ENCODE measurements at places on chromosomes 2 and 18.

GRCh38 chr2:96926791-96927190 is 56.9 kb upstream of the SEMA4C start:
- no peak for DNase-seq

DNA sequence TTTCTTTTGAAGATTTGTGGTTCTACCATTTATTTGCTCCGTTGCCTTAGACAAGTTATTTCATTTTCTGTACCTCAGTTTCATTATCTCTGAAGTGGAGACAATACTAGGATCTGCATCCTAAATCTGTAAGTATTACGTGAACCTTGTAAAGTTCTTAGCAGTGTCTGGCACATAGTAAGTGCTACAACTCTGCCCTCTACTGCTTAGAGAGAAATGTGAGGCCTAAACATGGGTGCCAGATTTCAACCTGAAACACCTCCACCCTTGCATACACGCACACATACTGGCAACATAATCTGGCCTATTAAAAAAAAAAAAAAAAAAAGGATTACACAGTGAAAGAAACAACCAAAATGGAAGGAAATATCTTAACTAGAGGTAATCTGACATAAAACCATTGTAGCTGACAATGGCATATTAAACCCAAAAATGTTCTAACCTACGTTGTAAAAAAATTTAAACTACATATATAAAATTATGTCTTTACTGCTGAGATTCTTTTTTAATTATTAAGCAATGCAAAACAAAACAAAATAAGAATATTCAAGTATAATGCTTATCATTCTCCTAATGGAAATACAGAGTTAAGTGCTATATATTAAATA is 132.6 kb downstream of the MAP2 start:
- DNase-seq: peak; percentile 66

DNA sequence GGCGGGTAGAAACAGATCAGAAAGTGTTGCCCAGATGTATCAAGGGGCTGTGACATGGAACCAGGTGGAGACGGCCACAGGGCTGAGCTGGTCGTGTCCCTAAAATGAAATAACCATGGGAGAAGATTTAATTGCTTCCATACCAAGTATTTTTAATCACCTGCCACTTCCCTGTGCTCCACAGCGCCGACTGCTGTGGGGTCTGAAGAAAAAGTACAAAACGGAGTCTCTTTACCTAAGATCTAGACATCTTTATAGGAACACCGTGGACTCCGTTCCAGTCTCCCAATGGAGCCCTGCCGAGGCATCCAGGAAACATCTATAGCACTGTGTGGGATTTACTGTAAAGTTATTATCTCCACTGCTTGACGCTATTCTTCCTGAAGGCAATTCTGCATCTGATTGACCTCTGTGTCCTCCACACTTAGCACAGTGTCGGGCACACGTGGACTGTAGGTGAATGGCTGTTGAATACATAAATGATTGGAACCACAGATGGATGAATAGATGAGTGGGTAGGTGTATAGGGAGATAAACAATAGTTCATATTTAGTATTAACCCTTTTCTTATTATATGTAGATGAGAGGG is 21.6 kb upstream of the GYPC start:
- peak; percentile 42 for DNase-seq

DNA sequence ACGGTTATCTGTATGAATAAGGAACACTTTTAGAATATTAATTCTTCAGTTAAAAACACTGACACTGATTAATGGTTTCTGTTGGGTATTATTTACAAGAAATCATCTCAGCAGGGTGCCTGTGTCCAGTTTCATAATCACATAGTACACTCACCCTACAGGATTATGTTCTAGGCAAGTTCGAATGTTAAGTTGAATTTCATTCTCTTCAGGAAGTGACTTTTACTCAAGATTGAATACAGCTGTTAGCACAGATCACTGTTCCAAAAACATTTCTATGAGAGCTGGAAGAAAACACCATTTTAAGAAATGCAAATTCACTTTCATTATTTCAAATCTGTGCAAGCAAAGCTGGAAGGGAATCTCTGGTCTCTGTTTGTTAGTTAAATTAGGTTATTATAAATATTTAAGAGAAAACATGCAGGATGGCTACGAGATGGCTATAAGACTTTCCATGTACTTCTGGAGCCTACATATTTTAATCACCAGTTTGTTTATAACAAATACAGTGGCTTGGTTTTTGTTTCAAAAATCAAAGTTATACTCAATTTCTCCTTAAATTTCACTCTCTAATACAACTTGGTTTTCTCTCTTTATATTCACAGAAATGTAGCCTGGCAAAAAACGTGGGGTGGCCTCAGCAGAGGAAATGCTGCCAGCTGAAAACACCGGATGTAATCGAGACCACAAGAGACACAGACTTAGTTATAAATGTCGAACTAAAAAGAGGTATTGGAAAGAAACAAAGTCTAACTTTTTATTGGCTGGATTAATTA is 65.8 kb downstream of the RBMS1 start:
- DNase-seq: no peak

GRCh38 chr18:73511771-73512503 is 635.7 kb downstream of the FBXO15 start:
- no peak for DNase-seq

GRCh38 chr18:9710037-9710436 is 1.9 kb downstream of the RAB31 start:
- no peak for DNase-seq

- DNase-seq: no peak
Observed at GRCh38 chr2:201942531-201942930, 91.1 kb upstream of the FZD7 start.

GRCh38 chr2:48411046-48411445 is 118.9 kb upstream of the STON1 start:
- DNase-seq: no peak

- DNase-seq: no peak
Observed at GRCh38 chr2:6008726-6009125, 316.5 kb downstream of the SOX11 start.

DNA sequence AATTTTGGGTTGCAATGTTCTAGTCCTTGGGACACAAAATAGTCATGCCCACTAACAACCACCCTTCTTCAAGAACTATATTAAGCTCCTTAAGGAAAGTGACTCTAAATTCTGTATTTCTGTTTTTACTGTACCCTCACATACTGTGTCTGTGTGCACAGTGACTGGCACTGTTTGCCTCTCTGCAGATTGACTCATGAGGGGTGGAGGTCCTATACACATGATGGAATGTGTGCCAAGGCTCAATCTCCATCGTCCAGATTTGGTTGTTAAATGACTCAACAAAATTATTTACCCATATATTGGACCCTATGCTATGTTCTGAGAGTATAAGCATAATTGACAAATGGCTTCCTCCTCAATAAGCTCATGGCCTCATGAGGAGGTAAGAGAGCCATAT is 126.6 kb upstream of the CWC22 start:
- no peak for DNase-seq

GRCh38 chr18:79118797-79119196 is 49.6 kb downstream of the ATP9B start:
- no peak for DNase-seq

- DNase-seq: no peak
Observed at GRCh38 chr2:56483081-56483480, 299.3 kb downstream of the CCDC85A start.

- DNase-seq: no peak
Observed at GRCh38 chr18:77001979-77002378, 130.6 kb downstream of the MBP start.

DNA sequence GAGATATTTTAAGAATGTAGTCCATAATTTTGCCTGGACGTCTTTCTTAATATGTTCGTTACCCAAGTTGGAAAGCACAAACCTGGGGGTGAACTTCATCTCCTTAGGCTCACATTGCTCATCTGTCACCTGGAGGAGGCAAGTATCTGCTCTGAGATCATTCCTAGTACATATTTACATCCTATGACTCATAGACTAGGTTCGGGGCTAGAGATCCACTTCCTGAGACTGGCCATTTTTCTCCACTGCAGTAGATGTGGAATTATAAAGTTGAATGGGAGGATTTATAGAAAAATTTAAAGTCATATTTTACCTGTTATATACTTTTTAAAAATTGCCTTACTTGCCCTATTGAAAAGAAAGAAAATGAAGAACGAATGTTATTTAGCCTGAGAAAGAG is 77.5 kb upstream of the PROKR1 start:
- DNase-seq: no peak

- no peak for DNase-seq
Observed at GRCh38 chr2:6079405-6079804, 387.2 kb downstream of the SOX11 start.

GRCh38 chr2:41847744-41848441 is 199.9 kb upstream of the PKDCC start:
- no peak for DNase-seq

GRCh38 chr2:15425712-15426111 is 135.4 kb downstream of the NBAS start:
- no peak for DNase-seq

DNA sequence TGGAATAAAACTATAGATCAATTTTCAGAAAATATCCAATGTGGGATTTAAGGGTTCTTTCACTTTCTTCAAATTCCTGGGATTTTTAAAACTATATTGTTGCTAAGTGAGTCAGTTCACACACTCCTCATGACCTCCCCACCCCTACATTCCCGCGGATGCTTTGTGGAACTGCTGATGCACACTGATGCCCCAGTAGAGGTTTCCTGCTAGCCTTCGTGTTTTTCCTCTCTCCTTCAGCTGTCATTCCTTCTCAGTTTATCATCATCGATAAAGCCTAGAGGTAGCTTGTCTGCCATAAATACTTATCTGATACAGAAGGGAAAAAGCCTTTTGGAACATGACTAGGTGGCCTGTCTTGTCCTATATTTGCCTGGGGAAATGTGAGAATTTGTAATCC is 67.4 kb upstream of the GALNT5 start:
- no peak for DNase-seq

- no peak for DNase-seq
Observed at GRCh38 chr2:207960911-207961310, 64.4 kb downstream of the PLEKHM3 start.

DNA sequence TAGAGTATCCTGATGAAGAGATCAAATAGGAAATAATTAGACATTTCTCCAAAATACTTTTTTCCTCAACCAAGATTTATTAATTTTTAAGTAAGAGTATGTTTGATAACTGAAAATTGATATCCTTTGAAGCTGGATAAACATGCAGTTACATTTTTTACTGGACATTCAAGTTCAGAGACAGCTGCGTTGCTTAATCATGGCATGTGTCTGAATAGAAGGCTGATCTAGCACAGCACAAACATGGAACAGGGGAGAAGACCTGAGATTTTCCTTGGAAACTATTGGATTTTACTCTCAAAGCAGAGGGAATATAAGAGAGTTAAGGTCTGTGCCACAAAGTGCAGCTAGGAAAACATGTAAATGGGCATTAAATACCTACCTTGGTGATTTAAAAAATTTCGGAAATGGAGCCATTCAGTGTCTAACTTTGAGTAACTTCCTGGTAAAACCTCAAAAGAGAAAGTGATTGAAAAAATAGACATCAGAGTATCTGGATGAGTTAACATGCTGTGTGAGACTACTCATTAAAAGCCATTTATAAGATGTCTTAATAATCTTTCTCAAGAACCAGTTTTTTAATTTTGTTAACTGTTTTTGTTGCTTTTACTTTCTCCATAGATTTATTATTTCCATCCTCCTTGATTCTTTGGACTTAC is 31.8 kb downstream of the CRIM1 start:
- no peak for DNase-seq

DNA sequence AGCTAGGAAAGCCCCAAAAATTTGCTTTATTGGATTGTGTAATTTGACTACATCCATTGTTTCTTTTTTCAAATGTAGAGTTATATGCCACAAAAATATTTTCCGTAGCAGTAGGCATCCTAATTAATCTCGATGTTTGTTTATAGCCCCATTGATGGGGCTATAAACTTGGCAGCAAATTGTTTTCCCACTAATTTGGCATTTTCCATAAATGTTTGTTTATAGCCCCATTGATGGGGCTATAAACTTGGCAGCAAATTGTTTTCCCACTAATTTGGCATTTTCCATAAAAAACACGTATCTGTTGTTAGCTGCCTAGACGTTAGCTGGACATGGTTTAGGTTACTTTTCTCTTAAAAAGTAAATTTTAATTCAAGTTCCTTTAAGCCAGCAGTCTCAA is 23.8 kb downstream of the MSH2 start:
- no peak for DNase-seq

DNA sequence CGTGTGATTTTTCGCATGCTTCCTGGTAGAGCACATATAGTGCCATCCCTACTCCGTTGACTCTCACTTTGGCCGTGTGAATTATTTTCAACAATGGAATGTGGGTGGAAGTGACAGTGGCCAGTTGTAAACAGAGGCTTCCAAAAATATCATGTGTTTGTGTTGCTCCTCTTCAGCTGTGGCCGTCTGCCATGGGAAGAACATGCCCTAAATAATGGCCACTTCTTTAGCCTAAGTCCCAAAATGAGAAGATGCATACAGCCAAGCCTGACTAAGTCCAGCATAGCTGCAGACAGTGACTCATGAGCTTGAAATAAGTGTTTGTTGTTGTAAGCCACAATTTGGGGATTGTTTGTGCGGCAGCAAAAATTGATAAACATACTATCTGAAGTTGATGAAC is 8.9 kb upstream of the GALNT1 start:
- no peak for DNase-seq

- no peak for DNase-seq
Observed at GRCh38 chr2:159226608-159227385, 59.7 kb downstream of the WDSUB1 start.

DNA sequence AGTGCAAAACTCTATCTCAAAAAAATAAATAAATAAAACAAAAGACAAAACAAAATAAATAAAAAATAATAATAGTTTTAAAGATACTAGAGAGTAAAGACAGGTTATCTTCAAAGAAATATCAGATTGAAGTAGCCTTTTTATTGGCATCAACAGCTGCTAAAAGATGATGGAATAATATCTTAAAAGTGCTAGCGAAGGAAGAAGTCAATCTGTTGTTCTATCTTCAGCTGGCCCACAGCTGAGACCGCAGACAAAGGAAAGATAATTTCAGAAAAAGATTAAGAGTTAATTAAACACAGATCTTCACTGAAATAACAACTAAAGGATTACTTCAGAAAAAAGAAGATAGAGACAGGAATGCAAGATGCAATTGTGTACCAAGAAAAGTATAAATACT is 130.2 kb upstream of the PKDCC start:
- DNase-seq: no peak
